Posterior vena cava (tissue), 2 donors: ENCODE measurements at places on chromosomes 5 and 9. TPM values are rescaled to one million over a fixed set of nuclear protein-coding genes. Genes with fewer than 3 reads are reported as not detected.

GRCh38 chr9:121282277-121283079, 14.5 kb downstream of the GSN start:
- peak; percentile 90 for DNase-seq

GRCh38 chr9:124894035-124894740, 32.3 kb downstream of the ARPC5L start:
- DNase-seq, result peak; percentile 18

- peak; percentile 71 for DNase-seq
These were observed 30.8 kb upstream of the SARDH start for GRCh38 chr9:133768859-133769510.

DNA sequence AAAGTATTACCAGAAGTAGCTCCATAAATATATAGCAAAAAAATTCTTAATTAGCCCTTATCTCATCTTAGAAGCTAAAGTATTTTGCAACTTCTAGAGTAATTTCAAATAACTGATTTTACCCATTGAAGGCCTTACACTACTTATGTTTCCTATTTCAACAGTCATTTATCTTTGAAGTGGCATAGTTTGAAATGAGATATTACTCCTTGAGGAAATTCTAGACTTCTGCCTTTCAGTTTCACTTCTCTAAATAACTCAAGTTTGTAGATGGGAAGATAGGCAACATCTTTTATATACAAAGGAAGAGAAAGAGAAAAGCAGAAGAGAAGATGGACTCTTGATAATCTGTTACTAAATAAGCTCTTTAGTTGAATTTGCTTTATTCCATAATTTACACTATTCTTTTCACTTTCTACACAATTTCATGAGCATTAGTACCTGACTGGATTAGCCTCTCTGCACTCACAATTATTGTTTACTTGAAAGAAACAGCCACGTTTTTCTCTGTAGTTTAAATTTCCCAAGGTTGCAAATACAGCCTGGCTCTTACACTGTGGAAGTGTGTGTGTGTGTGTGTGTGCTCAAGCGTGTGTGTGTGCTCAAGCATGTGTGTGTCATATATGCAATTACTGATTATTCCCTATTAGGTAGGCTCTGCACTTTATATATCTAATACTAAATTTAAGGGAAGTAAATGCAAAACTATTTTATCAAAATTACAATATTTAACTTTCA, 60.6 kb upstream of the EMB start:
- DNase-seq, result no peak

DNA sequence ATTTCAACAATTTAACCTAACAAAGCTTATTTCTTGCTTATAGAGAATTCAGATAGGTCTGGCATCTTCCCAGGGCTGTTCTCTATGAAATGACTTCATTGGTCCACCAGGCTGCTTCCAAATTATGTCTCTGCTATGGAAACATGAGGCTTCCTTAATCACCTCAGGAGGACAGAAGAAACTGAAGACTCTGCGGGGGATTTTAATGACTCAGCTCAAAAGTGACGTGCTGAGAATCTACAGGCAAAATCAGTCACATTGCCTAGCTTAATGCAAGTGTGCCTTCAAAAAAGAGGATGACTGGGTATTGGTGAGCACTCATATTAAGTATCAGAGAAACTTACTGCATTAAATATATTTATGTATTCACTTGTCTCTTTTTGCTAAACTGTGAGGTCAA, 315.5 kb upstream of the RGMB start:
- no peak for DNase-seq

GRCh38 chr5:55440188-55440646, 94.5 kb downstream of the PLPP1 start:
- DNase-seq, result no peak

GRCh38 chr9:135526089-135526729, 5.0 kb downstream of the LCN1 start:
- DNase-seq, result peak; percentile 67

DNA sequence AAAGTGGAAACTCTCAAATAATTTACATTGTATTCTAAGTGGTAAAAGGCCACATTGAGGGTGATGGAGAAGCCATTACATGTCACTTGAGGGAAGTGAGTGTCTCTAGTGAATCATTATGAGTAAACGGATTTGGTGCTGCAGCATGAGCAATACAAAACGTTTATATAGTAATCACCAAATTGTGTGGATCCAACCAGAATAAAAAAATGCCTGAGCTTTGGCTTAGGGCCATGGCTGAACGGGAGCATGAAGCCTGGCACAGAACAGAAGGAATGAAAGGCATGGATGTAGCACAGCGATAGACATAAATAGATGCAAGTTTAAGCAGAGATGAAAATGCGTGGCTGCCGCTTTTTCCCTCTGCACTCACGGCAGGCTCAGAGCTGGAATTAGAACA, 58.3 kb downstream of the PTTG1 start:
- DNase-seq, result no peak

- peak; percentile 62 for DNase-seq
These were observed 147.8 kb downstream of the MAST4 start for GRCh38 chr5:66744040-66744439.

- peak; percentile 66 for DNase-seq
These were observed 3.7 kb upstream of the IRX2 start for GRCh38 chr5:2755076-2755680.

DNA sequence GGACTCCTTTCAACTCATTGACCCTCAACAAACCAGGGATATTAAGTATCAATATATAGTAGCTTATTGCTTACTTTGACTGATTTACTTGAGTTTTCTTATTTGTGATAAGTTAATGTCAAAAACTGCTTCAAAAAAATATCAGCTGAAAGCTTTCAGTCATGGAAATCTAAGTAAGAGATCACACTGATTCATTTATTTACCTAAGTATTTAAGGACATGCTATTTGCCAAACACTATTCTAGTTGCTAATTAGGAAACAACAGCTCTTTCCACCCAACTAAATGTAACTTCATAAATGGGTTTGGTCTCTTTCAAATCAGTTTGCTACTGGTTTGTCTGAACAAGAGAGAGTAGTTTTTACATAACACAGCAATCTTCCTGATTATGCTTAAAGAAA, 48.2 kb downstream of the CHD1 start:
- DNase-seq, result no peak

GRCh38 chr5:55860709-55861108, 9.6 kb downstream of the IL31RA start:
- DNase-seq, result no peak

- peak; percentile 92 for DNase-seq
These were observed 34.7 kb downstream of the ADAM19 start for GRCh38 chr5:157540707-157541446.

DNA sequence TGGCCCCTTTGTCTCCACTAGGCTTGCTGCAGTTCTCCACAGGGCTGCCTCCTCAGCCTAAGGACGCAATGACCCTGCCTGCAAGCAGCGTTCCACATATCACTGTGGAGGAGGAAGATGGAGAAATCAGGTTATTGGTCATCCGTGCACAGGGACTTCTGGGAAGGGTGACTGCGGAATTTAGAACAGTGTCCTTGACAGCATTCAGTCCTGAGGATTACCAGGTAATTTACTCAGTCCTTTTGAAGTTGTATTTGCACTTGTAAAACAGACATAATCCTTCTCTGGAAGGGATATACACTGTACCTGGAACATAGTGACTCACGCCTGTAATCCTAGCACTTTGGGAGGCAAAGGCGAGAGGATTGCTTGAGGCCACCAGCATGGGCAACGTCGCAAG, 116.6 kb downstream of the ADGRV1 start:
- no peak for DNase-seq

DNA sequence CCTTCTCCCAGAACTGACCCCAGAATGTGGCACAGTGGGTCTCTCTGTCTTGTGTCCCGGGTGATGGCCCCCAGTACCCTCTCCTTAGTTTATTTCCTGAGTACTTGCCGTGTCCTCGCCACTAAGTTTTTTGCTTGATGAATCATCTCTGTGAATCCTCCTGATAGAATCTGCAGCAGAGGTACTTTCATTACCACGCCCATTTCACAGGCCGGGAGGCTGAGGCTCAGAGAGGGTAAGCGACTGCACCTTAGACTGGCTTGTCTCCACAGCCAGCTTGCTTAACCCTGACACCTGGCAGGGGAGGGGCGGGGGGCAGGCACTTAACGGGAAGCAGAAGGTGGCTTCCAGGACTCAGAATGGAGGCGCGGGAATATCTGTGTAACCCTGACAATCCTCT, 7.9 kb upstream of the IER5L start:
- DNase-seq, result no peak

DNA sequence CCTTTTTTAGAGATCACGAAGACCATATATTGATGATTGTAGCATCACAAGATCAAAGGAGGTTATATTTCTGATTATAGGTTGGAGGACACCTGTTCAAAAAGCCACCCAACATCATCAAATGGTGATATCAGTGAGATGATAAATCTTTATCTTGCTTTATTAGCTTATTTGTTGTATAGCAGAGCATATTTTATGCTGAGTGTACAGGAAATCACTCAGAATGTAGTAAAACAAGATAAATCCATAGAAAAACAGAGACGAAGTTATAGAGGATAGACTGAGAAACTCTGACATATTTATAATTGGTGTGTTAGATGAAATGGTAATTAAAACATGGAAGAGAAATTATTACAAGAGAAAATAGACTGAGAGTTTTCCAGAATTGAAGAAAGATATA, 69.8 kb upstream of the DMAC1 start:
- DNase-seq, result no peak

- DNase-seq, result no peak
These were observed 106.2 kb downstream of the SEMA5A start for GRCh38 chr5:9439531-9440292.

- no peak for DNase-seq
These were observed 44.5 kb upstream of the DPYSL3 start for GRCh38 chr5:147554261-147554817.

DNA sequence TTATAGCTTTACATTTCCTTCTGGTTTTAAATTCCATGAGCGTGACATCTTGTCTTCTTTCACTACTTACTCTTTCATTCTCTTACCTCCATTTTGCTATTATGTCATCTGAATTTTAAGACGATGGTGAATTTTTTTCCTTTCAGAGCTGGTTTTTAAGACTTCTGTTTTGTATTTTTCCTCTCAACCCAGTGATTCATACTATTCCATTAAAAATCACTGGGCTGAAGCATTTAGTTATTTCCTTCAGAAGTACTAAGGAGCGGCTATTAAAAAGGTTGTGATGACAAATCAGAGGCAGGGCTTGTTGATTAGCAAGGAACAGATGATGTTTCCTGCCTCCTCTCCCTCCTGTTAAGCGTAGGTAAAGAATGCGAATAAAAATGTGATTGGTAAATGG, 16.5 kb downstream of the AGXT2 start:
- no peak for DNase-seq

DNA sequence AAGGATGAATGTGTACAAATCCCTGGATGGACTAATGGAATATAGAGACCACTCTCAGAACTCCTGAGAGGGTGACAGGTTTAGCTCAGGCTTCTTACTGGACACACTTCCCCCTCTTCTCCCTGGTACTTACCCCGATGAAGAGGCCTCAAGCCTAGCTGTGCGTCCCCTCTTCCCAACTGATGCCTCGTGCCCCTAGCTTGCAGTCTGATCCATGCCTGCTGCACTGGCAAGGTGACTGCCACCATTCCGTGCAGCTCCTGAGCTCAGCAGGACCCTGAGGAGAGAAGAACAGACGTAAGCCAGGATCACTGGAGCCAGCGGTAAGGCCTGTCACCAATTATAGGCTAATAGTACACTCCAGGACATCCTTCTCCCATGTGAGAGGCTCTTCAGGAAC, 5.5 kb upstream of the STOML2 start:
- peak; percentile 30 for DNase-seq

- no peak for DNase-seq
These were observed 36.1 kb downstream of the TLE1 start for GRCh38 chr9:81653240-81653639.

GRCh38 chr5:95027775-95028174, 257.1 kb downstream of the MCTP1 start:
- DNase-seq, result no peak

- DNase-seq, result no peak
These were observed 353.7 kb downstream of the ARL15 start for GRCh38 chr5:53956632-53957031.

DNA sequence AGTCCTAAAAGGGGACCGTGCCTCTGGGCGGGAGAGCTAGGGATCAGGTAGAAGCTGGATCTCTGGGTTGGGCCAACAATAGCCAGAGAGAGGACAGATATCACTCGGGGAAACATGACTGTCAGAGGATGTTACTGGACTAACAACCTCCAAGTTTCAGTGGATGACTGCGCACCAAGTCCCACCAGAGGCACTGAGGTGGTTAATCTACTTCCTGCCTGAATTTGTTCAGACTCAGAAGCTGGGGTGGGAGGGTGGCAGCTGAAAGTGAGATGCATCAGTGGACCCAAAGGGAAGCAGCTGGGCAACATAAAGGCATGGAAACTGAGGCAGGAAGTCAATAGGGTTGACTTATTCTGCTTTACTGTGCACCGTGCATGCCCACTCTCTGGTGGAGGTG, 130.1 kb upstream of the SLC44A1 start:
- DNase-seq, result no peak

DNA sequence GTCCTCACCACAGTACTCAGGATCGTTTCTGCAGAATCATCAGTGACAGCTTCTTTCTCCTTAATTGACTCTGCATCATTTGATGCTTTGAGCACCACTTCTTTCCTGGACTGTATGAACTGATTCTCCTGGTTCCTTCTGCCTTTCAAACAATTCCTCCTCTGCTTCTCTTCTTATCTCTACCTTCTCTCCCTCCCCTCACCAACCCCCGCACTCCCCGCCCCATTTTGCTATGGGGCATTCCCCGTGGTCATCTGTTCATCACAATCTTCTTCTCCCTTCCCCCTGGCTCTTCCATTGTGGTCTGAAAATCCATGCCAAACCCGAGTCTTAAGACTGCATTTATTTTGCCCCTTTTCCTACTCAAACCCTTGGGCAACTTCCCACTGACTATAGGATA, 57.9 kb downstream of the FAM78A start:
- DNase-seq, result no peak

GRCh38 chr5:72015103-72015548, 92.1 kb upstream of the MAP1B start:
- DNase-seq, result no peak

SCGB3A2 gene
- total RNA-seq, result not detected

NMUR2 gene
- not detected for total RNA-seq

NUTM2F gene
- not detected for total RNA-seq

SLC25A2 gene
- total RNA-seq, result 0.46 TPM

TLX3 gene
- not detected for total RNA-seq

ISL1 gene
- not detected for total RNA-seq

CCNJL gene
- total RNA-seq, result 1.0 TPM

PCDHA1 gene
- not detected for total RNA-seq

SLC6A18 gene
- total RNA-seq, result not detected

FOXD4 gene
- total RNA-seq, result 0.32 TPM

ZDHHC12 gene
- 8.3 TPM for total RNA-seq

HMMR gene
- total RNA-seq, result 0.32 TPM

SLC1A1 gene
- total RNA-seq, result 4.2 TPM

PHYHD1 gene
- 11.4 TPM for total RNA-seq

TPPP gene
- 10.8 TPM for total RNA-seq

SPOCK1 gene
- 100 TPM for total RNA-seq

SNAPC3 gene
- total RNA-seq, result 23.2 TPM

PLEKHG4B gene
- total RNA-seq, result 0.05 TPM

HMGCR gene
- total RNA-seq, result 22.9 TPM

SPEF2 gene
- 4.8 TPM for total RNA-seq
